Calu3 (cell line): ENCODE measurements at places on chromosomes 5 and 9. TPM values are rescaled to one million over a fixed set of nuclear protein-coding genes. Genes with fewer than 3 reads are reported as not detected.

The DMGDH gene
- total RNA-seq: 1.1 and 1.3 TPM in 2 replicates

The ROR2 gene
- not detected in 2 replicates for total RNA-seq

- no peak for DNase-seq
Observed at GRCh38 chr5:122007546-122007945, 45.8 kb downstream of the SRFBP1 start.

GRCh38 chr9:121589986-121590385 is 61.4 kb upstream of the DAB2IP start:
- DNase-seq: no peak

GRCh38 chr9:136330406-136330990 is 3.2 kb downstream of the GPSM1 start:
- no peak for DNase-seq
